Hippocampal formation (tissue), 2 donors: ENCODE measurements at places on chromosomes 5 and 9.

DNA sequence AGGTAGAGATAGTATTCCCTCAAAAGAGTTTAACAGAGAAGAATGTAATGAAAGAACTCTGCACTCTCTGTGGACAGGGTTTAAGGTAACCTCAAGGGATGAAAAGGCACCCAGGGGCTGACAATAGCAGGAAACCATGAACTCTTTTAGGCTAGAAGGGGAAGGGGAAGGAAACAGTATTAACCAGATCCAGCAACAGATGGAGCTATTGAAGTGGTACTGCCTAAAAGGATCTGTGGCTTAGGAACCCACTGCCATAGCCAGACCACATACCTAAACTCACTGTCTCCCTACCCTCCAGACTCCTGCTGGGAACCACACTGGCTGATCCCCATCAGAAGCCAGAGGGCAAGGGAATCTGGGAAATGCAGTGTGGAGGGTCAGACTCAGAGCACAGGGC lies 35.5 kb downstream of the PLGRKT start:
- DNase-seq = no peak

DNA sequence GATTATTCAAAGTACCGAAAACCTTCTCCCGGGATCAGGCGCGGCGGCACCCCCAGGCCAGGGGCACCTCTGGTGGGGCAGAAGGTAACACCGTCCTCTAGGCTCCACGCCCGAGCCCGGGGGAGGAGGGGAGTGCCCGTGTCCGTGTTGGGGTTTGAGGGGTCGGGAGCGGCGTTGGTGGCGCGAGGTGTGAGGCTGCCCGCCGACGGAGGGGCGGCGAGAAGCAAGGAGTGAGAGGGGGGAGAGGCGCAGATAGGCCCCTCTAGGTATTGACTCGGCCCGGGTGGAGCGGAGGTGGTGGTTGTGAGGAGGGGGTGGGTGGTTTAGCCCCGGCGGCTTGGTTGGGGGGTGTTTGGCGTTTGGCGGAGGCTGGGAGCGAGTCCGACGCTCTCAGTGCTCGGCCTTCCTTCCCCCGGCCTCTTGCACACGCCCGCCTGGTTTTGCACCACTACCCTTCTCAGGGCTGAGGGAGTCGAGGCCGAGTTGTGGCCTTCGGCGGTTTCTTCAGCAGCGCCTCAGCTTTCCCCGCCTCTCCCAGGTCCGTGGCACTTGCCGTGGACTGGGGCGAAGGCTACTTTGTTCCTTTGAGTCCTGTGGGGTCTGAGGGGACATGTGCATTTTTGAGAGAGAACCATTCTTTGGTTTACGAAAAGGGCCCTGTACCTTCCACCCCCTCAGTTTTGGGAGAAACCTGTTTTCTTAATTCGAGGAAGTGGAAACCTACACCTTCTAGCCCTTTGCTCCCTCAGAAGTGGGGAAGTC lies 450 bp downstream of the GPBP1 start:
- peak; percentile 32 for DNase-seq

- DNase-seq = no peak
Observed at GRCh38 chr9:6628704-6629103, 16.8 kb downstream of the GLDC start.

DNA sequence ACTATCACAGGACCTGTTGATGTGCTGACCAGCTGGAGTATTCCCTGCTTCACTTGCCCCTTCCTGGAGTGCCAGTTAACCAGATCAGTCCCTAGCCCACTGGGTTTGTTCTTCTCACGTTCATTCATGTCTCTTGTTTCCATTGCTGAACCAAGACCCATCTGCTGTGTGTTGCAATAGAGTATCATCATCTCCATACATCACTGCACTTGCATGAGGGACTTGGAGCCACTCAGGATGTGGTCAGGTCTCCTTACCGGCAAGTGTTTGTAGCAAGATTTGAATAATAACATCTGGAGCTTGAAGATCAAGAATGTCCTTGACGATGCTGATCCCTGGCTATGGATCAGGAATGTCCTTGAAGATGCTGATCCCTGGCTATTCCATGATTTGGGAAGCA lies 358.6 kb downstream of the IRX1 start:
- DNase-seq = no peak

- DNase-seq = peak; percentile 7
Observed at GRCh38 chr9:16869882-16870595, 431 bp downstream of the BNC2 start.

- DNase-seq = no peak
Observed at GRCh38 chr5:91168859-91169258, 214.3 kb downstream of the ARRDC3 start.

- no peak for DNase-seq
Observed at GRCh38 chr9:76249309-76249708, 144.9 kb downstream of the RFK start.

- DNase-seq = no peak
Observed at GRCh38 chr5:131081374-131081773, 83.7 kb downstream of the HINT1 start.

DNA sequence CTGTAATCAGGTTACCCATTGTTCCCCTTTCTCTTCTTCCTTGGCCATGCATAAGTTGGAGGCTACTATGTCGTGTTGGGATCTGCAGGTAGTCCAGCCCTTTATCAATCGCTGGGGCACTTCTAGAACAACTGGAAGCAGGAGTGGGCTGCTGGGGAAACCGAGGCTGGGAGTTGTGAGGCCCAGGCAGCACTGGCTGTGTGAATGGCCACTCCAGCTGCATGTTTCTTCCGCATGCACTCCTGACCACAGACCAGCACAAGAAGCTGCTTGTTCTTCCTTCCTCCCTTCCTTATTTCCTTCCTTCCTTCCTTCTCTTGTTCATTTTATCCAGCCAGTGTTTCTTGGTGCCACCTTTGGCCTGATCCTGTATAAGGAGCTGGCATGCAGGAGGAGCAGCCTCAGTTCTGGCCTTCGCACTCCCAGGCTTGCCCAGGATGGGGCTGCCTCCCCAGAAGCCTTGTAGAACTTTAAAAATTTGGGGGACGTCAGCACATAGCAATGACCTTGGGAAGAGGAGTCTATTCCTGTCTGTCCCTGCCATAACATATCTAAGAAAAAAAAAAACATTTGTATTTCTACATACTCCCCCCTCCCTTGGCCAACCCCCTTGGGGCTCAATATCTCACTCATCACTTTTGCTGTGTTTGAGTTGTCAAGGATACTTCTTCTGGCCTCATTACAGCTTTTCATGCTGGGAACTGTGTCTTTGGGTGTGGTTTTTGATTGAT lies 20.8 kb upstream of the CXCL14 start:
- DNase-seq = no peak

GRCh38 chr9:97572196-97572891 lies 60.8 kb downstream of the TSTD2 start:
- no peak for DNase-seq

GRCh38 chr5:10870791-10871190 lies 109.8 kb upstream of the DAP start:
- DNase-seq = no peak

- DNase-seq = no peak
Observed at GRCh38 chr9:92949266-92949982, 2.1 kb downstream of the FGD3 start.

GRCh38 chr5:165139721-165140120 lies 1634.3 kb downstream of the MAT2B start:
- no peak for DNase-seq

GRCh38 chr5:117497601-117498000 lies 923.0 kb upstream of the SEMA6A start:
- no peak for DNase-seq

DNA sequence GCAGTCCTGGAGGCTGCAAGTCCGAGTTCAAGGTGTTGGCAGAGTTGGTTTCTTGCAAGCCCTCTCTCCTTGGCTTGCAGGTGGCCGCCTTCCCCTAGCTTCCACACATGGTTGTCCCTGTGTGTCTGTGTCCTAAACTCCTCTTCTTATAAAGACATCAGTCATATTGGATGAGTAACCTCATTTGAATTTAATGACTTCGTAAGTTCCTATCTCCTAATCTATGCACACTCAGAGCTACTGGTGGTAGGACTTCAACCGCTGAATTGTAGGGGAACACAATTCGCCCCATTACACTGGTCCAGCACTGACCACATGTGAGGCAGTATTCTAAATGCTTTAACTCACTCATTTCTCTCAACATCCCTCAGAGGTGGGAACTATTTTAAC lies 25.9 kb upstream of the ADAMTS2 start:
- no peak for DNase-seq

DNA sequence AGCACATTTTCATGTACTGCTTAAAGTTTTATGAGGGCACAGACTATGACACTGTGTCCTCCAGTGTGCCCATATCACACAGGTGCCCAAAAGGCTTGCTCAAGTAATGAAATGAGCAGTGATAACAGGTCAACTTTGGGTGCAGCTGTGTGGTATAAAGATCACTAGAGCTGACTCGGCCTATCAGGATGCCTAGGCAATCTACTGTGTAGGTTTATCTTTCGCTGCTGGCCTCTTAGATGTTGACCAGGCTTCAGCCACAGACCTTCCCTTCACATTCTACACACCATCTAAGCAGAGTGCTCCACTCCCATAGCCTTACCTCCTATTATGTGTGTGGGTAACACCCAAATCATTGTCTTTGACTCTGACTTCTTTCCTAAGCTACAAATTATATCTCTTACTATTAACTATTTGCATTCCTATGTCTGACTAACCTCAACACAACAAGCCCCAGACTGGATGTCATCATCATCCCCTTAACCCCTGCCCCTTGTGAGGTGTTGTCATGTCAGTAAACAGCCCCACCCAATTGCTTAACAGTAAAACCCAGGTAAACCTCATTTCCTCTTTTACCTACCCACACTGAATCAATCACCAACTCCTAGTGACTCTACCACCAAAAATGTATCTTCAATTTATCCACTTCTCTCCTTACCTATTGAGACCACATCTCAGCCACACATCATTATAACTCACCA lies 2.5 kb downstream of the SREK1IP1 start:
- no peak for DNase-seq

- DNase-seq = no peak
Observed at GRCh38 chr5:39587675-39588074, 162.9 kb upstream of the DAB2 start.

DNA sequence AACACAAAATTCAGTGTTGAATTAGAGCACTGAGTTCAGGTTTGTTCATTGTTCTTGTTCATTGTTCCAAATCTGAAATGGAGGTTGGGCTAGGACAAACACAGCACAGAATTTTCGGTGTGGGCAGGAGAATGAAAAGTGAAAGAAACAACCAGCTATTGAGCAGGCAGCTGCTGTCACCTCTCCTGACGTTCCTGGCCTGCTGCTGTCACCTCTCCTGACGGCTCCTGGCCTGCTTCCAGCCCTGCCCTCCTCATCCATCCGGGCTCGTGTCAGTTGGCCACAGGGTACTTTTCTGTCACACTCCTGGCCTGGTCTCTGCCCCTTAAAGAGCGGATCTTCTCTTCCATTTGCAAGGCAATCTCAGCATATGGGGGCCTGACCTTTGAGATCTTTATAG lies 45.2 kb upstream of the CKMT2 start:
- no peak for DNase-seq

DNA sequence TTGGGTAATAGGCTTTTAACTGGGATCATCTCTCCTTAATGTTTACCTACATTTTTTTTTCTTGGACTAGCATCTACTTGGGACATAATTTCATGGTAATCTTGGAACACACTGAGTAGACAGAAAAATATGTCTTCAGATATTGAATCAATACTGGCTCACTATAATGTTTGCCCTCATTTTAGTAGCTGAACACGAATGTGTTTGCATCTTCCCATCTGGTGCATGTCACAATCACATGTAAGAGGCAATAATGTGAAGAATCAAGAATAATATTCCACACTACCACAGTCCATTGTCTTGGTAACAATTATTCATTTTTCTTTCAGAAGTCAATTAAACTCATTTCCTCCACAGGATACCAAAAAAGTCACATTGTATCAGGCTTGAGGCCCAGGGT lies 382.7 kb upstream of the CDH10 start:
- no peak for DNase-seq

DNA sequence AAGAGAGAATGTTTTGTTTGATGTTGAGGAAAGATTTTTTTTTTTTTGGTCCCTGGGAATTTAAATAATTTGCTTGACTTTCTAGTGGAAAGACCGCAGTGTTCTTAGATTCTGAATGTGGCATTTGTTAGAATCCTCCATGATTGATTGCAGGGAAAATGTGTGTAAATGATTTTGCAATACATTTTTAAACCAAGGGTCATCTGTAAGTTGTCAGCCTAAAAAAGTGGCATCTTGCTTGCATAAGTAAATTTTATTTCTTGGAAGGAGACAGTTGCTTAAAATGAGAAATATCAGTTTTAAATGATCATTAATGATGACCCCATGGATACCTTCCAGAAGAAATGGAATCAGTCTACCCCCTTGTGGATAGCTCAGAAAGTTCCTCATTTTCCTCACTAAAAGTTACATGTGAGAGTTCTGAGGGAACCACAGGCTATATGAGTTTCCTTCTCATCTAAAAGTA lies 105.1 kb upstream of the SLC25A48 start:
- no peak for DNase-seq

DNA sequence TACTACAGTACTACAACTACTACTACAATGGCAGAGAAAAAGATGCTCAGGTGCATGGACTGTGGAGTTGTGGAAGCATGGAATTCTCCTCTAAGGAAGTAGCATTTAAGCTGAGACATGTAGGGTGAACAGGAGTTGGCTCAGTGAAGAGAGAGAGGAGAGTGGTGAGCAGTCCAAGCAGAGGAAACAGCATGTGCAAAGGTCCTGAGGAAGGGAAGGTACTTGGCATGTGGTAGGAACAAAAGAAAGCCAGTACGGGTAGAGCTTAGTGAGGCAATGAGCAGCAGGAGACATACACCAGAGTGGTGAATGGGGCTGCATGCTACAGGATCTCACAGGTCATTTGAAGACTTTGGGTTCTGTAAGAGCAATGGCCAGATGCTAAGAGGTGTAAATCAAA lies 41.4 kb upstream of the GLRA1 start:
- DNase-seq = no peak

DNA sequence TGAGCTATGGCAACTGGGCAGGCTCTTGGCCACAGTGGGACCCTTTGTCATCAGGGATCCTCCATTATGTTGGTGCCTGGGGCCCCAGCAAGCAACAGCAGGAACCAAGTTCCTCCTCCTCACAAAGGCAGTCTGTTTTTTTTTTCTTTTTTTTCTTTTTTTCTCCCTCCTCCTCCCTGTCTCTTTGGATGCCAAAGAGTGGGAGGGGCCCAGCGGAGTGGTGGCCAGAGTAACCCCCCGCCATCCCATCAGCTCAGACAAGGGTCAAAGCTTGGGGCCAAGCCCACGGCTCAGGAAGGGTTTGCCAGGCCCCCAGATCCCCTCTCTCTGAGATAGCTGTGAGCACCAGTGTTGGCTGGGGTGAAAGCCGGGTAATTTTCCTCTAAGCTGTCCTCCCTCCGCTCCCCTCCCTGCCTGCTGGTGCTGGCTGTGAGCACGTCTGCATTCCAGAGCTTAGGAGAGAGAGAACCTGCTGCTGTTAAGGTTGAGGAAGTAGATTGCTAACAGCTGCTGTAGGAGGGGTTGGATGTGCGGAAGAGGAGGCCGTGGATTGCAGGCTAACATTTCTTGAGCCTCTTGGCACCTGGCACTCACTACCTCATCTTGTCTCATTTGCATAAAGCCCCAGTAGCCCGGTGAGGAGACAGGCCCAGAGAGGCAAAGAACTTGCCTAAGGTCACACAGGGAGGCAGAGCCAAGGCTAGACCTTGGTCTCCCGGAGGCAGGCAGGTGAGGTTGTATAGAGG lies 21.2 kb downstream of the GSN start:
- peak; percentile 83 for DNase-seq

- DNase-seq = no peak
Observed at GRCh38 chr5:80055491-80056170, 20.5 kb downstream of the THBS4 start.

GRCh38 chr5:80919678-80920196 lies 40.4 kb upstream of the RASGRF2 start:
- no peak for DNase-seq
